CD4-positive, alpha-beta T cell treated with Interleukin-1 beta for 1 hour (primary cell): ENCODE measurements at places on chromosomes 4 and X.
A peak's percentile ranks its signal among the peaks of the same experiment; 100 is the strongest.

GRCh38 chr4:93157986-93158385, 670.6 kb upstream of the ATOH1 start:
- DNase-seq = no peak

- no peak for DNase-seq
Measured at GRCh38 chr4:123936621-123937043, 540.0 kb downstream of the SPRY1 start.

DNA sequence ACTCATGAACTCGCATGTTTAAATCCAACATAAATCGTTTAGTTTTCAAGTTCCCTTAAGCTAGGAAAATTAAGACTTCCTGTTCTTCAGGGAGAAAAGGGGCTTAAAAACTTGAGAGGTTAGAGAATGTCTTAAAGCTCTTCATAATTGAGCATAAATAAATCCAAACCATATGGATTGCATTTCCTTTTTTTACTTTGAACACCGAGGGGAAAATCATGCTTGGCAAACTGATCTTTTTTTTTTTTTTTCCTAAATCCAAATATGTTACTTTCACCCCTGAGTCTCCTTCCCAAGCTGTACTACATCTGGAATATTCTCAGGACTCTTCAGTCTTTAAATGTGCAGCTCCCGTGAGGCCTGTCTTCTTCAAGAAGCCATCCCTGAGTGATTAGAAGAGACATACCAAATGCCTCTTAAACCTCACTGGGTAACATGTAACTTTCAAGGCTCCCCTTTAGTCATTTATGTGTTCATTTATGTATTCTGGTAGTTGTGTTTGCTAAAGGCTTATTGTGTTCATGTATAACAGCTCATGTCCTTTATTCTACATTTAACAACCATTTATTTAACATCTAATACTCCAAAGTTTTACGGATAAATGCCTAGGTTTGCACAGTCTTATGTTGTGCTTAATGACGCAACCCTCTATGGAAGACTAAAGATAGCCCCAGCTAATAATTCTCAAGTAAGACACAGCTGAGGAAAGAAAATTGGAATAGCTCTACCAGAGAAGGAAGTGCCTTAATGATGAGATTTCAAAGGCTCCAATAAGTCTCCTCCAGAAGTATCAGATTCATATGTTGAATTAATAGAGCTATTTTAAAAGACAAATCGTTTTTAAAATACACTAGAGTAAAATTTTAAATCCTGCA, 107.0 kb downstream of the AGTR2 start:
- no peak for DNase-seq

- no peak for DNase-seq
Measured at GRCh38 chrX:148540114-148540513, 39.7 kb downstream of the AFF2 start.

DNA sequence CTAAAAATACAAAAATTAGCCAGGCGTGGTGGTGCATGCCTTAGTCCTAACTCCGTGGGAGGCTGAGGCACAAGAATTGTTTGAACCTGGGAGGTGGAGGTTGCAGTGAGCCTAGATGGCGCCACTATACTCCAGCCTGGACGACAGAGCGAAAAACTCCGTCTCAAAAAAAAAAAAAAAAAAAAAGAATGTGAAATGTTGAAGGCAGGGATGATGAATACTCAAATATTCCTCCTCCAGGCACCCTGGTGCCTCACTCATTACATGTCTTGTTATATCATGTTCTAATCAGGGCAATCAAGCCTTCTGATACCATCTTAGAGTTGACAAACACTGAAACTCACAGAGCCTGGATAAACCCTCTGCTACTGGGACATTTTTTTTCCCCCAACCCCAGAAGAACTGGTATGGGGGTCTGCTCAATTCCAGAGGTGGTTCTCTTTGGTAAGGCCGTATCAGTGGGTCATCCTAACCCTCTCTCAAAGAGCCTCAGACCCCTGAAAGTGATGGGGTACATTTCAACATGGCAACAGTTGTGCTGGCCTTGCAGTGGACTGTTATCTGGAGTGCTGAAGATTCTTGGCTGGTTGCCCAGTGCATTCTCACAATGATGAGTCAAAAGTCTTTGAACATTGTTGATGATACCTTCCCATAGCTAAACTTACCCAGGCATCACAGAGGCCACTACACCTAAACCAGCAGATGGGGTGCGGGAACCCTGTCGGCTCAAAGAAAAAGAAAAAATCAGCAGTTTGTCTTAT, 2.4 kb upstream of the SH3KBP1 start:
- DNase-seq = peak; percentile 37

DNA sequence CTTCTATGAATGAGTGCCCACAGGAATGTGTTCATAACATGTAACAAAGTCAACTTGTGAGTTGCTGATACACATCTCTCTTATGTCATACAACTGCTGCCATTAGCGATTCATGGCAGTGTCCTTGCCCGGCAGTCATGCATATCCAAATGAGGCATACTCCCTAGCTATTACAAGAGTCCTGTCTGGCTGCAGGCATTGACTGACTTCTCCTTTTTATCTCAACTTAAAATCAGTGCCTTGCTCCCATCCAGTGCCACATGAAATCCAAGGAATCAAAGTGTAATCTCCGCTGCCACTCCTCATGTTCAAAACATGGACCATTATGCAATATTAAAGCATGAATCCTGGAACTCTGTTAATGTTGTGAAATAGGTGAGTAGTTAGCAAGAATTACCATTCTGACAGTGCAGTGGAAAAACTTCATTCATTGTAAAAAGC, 348.9 kb upstream of the FTHL17 start:
- DNase-seq = no peak

DNA sequence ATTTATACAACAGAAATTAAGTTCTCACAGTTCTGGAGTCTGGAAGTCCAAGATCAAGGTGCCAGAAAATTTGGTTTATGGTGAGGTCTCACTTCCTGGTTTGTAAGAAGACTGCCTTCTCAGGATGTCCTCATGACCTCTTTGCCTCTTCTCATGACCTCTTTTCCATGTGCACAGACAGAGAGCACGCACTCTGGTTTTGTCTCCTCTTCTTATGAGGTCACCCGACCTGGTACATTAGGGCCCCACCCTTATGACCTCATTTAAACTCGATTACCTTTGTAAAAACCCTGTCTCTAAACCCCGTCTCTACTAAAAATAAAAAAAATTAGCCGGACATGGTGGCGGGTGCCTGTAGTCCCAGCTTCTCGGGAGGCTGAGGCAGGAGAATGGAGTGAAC, 155.9 kb downstream of the KIT start:
- no peak for DNase-seq

DNA sequence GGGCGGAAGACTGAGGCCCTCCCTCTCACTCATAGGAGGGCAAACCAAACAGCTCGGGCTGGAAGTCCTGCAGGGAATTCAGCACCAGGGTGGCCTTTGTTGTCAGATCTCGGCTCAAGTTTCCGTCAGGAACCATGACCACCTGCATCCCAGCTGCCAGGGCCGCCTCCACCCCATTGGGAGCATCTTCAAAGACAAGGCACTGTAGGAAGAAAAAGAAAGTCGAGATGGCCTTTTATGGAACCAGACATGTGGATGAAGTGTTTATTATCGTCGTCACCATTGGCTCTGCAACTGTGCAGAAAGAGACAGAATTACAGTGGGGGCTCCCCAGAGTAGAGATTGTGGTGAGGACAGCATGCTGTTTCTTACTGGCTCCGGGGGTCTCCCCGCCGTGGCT, 97.2 kb upstream of the STS start:
- DNase-seq = no peak

DNA sequence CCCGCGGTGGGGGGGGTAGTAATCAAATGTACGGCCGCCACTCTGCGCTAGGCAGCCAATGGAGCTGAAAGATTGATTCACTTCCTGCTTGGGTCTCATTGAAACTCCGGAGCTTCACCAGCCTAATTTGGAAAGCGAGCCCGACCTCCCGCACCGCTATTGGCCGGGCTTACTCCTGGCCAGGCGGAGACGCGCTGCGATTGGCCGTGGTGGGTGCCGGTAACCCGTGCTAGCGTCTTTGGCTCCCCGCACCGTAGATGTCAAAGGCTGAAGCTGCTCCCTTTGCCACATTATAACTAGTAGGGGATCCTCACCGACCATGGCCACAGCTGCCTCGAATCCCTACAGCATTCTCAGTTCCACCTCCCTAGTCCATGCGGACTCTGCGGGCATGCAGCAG, at the start of gene POU3F4:
Gene POU3F4, plus strand, starts transcription at position 285 of the 400 bp plus-strand sequence. Its CDS starts 35 bp downstream, at position 320.
- no peak for DNase-seq

GRCh38 chr4:143514497-143514896, 995 bp downstream of the SMARCA5 start:
- peak; percentile 20 for DNase-seq

GRCh38 chrX:1391370-1391706, 575 bp downstream of the SLC25A6 start:
- peak; percentile 93 for DNase-seq

DNA sequence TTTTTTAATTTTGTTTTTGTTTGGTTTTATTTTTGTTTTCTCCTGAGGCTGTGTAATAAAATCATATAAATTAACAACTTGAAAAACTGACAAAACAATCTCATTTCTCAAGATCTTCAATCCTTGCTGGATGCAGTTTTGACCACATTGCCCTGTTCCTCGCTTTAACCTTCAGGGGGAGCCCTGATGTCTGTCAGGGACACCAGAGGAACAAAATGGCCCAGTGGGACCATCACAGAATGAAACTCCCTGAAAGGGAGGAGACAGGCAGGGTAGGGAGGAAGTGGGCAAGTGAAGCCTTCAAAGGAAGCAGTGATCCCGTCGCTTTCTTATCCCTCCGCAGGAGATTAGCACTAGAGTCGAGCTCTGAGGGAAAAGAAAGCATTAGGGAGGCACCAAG, 274.9 kb upstream of the LDB2 start:
- DNase-seq = no peak

GRCh38 chr4:87353592-87353991, 30.9 kb upstream of the HSD17B13 start:
- no peak for DNase-seq

- DNase-seq = no peak
Measured at GRCh38 chrX:144253356-144253755, 369.5 kb downstream of the UBE2NL start.

- no peak for DNase-seq
Measured at GRCh38 chr4:156595041-156595440, 376.6 kb downstream of the PDGFC start.

DNA sequence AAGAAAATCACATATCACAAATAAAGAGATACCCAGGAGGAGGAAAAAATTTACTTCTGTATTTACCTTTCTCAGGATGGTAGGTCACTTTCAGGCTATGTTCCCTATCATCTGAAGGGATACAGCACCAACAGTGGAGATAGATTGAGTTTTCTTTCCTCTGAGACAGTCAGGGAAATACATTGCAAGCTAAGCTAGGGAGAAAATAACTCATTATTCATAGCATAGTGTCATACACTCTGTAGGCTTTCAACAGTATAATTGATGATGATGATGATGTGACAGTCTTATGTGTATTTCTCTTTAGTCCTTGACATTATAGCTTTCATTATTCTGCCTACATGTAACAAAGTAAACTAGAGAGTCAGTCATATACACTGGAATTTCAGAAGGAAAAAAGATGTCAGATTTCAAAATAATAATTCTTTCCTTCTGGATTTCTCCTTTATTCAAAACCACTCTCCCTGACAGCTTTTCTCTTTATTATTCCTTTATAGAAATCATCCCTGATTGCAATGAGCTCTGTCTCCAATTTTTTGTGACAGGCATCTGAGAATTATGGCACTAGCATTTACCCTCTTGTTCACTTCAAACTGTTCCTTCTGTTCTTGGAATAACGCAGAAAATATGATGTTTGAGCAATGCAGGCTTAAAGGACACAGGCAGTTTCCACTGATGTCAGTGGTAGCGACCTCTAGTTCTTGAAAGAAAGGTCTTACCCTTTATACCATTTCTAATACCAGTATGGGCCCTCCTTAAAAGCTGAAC, 169.1 kb upstream of the EPHA5 start:
- no peak for DNase-seq

DNA sequence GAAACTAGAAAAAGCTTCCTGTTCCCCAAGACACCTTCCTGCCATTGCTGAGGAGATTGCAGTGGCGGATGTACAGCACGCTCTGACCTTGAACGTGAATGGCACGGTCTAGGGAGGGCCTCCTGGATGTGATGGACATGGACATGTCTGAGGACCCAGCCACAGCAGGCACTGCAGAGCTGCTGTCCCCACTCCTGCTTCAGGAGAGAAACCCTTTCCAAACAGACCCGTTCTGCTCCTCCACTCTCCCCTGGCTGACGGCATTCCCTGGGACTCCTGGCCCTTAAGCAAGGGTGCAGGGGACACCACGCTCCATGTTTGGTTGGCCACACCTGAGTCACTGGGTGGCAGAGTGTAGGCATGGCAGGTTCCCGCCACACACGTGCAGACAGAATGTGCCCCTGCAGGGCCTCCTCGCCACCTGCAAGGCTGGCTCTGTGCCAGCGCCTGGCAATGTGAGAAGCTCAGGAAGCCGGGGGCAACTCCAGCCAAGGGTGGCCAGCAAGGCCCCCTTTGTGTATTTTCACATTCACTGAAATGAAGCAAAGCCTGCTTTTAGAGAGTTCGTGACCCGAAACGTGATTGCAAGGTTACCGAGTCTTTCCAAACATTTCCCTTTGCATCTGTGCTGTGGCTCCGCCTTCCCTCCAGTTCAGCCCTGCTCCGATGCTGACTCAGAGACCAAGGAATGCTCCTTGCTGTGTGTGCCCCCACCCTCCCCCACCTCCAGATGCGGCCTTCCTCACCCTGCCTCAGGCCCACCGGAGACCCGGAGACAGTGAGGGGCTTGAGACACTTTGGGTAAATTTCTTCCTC, 46.1 kb downstream of the HTRA3 start:
- no peak for DNase-seq

DNA sequence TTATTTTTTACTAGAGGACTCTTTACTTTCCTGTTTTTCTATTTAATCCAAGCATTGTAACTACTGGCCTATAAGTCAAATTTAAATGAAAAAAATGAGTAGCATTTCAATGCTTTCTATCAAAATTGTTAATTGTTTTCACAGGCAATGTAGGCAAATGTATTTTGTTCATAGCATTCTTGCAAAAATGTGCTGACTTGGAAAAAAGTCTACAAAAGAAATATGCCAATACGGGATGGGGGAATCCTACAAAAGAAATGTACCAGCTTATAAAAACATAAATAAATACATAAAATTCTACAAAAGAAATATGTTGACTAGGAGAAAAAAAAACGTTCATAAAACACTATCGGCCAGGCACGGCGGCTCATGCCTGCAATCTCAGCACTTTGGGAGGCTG, 14.9 kb upstream of the S100G start:
- no peak for DNase-seq

- DNase-seq = no peak
Measured at GRCh38 chrX:16711893-16712547, 449 bp downstream of the CTPS2 start.

DNA sequence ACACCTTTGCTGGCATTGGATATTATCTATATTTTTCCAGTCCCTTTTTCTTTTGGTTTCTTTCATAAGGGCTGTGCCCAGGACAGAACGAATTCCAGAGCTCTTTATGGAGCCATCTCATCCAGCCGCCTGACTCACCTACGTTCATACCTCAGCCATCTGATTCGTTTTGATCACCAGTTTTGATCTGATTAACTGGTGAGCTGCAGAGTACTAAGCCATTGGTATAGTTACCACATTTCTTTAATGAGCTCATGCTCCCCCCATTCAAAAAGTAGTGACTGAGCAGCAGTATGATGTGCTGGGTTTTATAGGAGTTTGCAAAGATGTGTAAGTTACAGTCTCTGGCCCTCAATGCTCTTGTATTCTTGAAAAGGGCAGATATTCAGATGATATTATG, 43.0 kb upstream of the CDKN2AIP start:
- DNase-seq = no peak
